ENCODE measurements at places on chromosomes 3 and 15. TPM values are rescaled to one million over a fixed set of nuclear protein-coding genes. Genes with fewer than 3 reads are reported as not detected.

DNA sequence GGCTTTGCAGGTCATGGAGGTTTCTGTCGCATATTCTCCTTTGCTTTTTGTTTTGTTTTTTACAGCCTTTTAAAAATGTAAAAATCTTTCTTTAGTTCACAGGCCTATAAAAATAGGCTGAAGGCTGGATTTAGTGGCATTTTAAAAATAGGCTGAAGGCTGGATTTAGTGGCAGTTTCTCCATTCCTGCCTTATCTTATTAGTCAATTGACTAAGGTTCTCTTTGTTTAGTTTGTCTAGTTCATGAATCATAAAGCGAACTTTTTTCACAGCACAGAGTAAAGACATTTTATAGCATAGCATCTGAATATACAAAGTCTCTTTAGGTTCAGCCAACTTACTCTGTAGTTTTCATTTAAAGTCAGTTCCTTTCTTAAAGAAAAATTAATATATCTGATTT, 31.4 kb downstream of the AP4E1 start:
- no peaks in the 10 kb centered on the region for H3K4me1 ChIP-seq
- no peak overlapping the region for H3K4me3 ChIP-seq
- no peak for DNase-seq
- no peak overlapping the region for H3K27ac ChIP-seq
- no peaks in the 10 kb centered on the region for H3K27me3 ChIP-seq

OR5K2 gene
- not detected for total RNA-seq

- no peak overlapping the region for H3K4me3 ChIP-seq
- no peak overlapping the region for H3K27ac ChIP-seq
- no peak for DNase-seq
Measured at GRCh38 chr15:97319291-97319690, 641.2 kb upstream of the ARRDC4 start.

MESP2 gene
- total RNA-seq: 2.4 TPM

LRRIQ4 gene
- total RNA-seq: not detected

DNA sequence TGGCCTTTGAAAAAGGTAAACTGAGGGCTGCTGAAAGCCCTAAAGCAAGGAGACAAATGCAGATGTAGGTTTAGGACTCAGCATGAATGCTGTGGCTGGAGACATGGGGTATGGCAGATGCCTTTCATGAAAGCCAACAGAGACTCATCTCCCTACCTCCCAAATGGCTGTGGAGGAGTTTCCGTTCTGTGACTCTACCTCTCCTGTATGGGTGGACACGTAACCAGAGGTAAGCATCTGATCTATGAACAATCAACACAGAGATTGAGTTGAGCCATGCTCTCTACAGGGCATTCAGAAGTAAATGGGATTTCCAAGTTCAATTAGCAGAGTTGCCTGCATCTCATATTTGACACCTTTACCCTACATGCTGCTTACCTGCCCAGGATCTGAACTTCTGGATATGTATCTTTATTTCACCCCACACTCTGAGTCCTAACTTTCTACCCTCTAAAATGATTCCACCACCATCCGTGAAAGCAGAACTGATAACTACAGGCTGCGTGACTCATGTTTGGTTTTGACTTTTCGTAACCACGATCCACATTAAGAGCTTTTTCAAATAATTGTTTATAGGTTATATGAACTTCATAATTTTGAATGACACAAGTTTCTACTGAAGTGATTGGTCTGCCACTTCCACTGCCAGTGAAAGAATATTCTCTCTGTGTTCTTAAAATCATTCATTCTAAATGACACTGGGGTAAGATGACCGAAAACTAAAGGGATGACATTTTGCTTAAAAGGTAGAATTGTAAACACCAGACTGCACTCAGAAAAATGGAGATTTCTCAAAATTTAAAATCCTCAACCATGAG, 1058.7 kb downstream of the FHIT start:
- DNase-seq: no peak
- H3K27ac ChIP-seq: no peak overlapping the region
- no peaks in the 10 kb centered on the region for H3K27me3 ChIP-seq
- no peak overlapping the region for H3K4me3 ChIP-seq
- no peaks in the 10 kb centered on the region for H3K36me3 ChIP-seq

ABHD5 gene
- total RNA-seq: 36.4 TPM

DNA sequence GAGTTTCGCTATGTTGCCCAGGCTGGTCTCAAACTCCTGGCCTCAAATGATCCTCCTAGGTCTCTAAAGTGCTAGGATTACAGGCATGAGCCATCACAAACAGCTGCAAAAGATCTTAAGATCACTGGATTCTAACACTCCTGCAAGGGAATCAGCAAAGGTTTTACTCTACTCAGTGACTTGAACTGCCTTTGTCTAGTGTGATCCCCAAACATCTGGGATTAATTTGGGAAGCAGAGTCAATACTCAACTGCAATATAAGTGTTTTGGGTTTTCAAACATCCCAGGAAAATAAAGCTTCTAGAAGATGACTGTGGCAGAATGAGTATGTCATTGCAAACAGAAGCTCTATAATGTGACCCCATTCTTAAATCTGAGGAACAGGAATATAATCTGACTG, 7.2 kb downstream of the SPG21 start:
- H3K4me3 ChIP-seq: no peak overlapping the region
- no peak for DNase-seq
- H3K27ac ChIP-seq: no peak overlapping the region
- H3K4me1 ChIP-seq: peaks cover 47% of the 10 kb centered on the region
- no peaks in the 10 kb centered on the region for H3K27me3 ChIP-seq
- H3K36me3 ChIP-seq: peaks cover 7% of the 10 kb centered on the region

CHRNA5 gene
- 2.9 TPM for total RNA-seq

DNA sequence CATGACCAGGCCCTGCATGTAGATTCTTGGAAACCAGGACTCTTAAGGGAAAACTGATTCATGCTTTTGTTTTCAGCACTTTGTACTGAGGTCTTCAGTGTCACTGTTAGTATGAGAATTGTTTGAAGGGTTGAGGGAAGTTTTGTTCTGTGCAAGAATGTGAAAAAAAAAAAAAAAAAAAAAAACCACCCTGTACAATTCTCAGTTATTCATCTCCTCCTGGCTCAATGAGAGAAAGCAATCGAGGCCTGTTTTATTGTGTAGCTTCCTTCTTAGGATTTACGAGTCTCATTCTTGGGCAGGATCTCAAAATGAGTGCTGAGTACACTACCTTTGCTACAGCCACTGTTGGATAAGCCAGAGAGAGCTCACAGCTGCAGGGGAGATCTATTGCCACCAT, 469.5 kb downstream of the CNTN4 start:
- H3K36me3 ChIP-seq: no peaks in the 10 kb centered on the region
- H3K27me3 ChIP-seq: no peaks in the 10 kb centered on the region
- no peak for DNase-seq
- H3K4me3 ChIP-seq: no peak overlapping the region

- no peak overlapping the region for H3K27ac ChIP-seq
- no peak overlapping the region for H3K4me3 ChIP-seq
- no peak for DNase-seq
- H3K27me3 ChIP-seq: no peaks in the 10 kb centered on the region
Measured at GRCh38 chr15:57567891-57568290, 23.8 kb upstream of the MYZAP start.

PATL2 gene
- total RNA-seq: not detected

GRCh38 chr3:124701687-124702086, 28.6 kb upstream of the UMPS start:
- no peak for DNase-seq
- H3K36me3 ChIP-seq: no peaks in the 10 kb centered on the region
- H3K4me1 ChIP-seq: no peaks in the 10 kb centered on the region
- H3K27me3 ChIP-seq: no peaks in the 10 kb centered on the region

DNA sequence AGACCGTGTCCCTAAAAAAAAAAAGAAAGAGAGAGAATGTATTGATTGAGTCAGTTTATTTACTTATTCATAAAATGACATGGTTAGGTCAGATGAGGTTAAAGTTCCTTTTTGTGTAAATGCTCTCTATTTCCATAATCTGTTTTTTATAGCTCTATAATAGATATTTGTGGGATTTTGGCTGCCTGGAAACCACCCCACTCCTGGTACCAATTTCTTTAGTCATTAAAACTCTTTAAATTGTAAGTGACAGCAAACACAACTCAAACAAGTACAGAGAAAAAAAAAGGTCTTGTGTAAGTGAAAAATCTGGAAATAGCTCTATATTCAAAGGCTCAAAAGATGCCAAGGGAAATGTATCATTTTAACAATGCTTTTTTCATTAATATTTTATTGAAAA, 11.0 kb upstream of the PPP4R2 start:
- no peak overlapping the region for H3K4me3 ChIP-seq
- no peaks in the 10 kb centered on the region for H3K36me3 ChIP-seq
- no peak overlapping the region for H3K27ac ChIP-seq
